Dorsolateral prefrontal cortex (tissue), 122 donors: ENCODE measurements at places on chromosomes 5 and 9. TPM values are rescaled to one million over a fixed set of nuclear protein-coding genes. Genes with fewer than 3 reads are reported as not detected.

GRCh38 chr9:10274988-10275387 lies 337.8 kb downstream of the PTPRD start:
- no peak for DNase-seq

GABRA1 gene
- total RNA-seq: 291 TPM

- DNase-seq: no peak
These were observed 26.1 kb upstream of the SEC16A start for GRCh38 chr9:136508729-136509500.

DNA sequence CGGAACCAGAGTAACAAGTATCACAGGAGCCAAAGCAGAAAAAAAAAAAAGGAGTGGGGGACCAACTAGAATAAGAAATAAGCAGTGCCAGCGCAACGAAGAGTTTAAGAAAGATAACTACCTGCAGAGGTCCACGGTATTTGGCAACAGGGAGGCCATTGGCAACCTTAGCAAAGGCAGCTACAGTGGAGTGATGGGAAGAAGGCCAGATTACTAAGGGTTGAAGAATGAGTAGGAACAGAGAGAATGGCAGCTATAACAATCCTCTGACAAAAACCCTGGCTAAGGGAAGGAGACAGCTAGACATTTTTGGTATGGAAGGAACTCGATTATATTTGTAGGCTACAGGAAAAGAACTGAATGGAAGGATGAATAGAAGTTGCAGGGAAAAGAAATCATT lies 93.4 kb upstream of the DMAC1 start:
- DNase-seq: no peak

GRCh38 chr9:125690679-125691078 lies 16.3 kb downstream of the MAPKAP1 start:
- no peak for DNase-seq

DNA sequence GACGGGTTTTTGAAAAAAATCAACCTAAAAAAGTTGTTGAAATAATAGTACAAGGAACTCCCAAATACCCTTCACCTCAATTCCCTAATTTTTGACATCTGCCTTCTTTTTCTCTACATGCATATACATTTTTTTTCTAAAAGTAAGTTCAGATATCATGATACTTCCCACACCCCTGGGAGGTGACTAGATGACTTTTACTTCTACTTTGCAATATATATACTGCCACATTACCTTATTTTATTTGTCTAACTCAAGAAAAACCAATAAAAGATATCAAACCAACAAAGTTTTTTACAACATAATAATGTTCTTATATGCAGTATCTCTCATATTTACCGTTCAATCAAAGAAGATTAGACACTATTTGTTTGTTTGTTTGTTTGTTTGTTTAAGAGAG lies 31.1 kb downstream of the CCNJL start:
- DNase-seq: no peak

PHF24 gene
- 158 TPM for total RNA-seq

DNA sequence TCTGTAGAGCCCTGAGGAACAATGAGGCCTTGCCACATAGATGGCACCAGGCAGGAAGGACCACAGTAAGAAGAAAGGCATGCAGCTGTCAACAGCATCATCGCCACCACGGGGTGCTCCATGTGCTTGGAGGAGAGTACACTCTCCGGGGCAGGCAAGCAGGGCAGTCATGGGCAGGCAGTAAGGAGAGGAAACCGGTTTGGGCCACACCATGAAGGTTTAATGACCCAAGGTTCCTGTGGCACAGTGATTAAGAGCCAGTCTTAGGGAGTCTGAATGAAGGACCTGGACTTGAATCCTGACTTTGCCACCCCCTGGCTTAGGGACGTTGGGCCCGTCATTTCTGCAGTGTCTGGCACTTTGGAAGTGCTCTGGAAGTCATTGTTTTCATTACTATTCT lies 80.6 kb upstream of the ZBTB43 start:
- DNase-seq: no peak

GRCh38 chr5:2983583-2984300 lies 232.3 kb upstream of the IRX2 start:
- no peak for DNase-seq

CDH9 gene
- 22.1 TPM for total RNA-seq
